ENCODE measurements at places on chromosomes 1 and 21.

- no peak for DNase-seq
These were observed 9.4 kb upstream of the PIK3C2B start for GRCh38 chr1:204503913-204504519.

DNA sequence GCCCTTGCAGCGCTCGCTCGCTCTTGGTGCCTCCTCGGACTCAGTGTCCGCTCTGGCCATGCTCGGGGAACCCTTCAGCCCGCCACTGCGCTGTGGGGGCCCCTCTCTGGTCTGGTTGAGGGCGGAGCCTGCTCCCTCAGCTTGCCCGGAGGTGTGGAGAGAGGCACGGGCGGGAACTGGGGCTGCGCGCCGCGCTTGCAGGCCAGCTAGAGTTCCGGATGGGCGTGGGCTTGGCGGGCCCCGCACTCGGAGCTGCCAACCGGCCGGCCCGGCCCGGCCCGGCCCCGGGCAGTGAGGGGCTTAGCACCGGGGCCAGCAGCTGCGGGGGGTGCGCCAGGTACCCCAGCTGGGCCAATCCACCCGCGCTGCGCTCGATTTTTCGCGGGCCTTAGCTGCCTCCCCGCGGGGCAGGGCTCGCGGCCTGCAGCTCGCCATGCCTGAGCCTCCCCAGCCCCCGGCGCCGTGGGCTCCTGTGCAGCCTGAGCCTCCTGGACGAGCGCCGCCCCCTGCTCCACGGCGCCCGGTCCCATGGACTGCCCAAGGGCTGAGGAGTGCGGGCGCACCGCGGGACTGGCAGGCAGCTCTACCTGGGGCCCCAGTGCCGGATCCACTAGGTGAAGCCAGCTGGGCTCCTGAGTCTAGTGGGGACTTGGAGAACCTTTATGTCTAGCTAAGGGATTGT is 217.0 kb upstream of the PKN2 start:
- DNase-seq: no peak

GRCh38 chr1:91026777-91027176 is 4.9 kb upstream of the ZNF644 start:
- DNase-seq: no peak

- DNase-seq: no peak
These were observed 29.1 kb upstream of the ATP2B4 start for GRCh38 chr1:203597331-203598090.

DNA sequence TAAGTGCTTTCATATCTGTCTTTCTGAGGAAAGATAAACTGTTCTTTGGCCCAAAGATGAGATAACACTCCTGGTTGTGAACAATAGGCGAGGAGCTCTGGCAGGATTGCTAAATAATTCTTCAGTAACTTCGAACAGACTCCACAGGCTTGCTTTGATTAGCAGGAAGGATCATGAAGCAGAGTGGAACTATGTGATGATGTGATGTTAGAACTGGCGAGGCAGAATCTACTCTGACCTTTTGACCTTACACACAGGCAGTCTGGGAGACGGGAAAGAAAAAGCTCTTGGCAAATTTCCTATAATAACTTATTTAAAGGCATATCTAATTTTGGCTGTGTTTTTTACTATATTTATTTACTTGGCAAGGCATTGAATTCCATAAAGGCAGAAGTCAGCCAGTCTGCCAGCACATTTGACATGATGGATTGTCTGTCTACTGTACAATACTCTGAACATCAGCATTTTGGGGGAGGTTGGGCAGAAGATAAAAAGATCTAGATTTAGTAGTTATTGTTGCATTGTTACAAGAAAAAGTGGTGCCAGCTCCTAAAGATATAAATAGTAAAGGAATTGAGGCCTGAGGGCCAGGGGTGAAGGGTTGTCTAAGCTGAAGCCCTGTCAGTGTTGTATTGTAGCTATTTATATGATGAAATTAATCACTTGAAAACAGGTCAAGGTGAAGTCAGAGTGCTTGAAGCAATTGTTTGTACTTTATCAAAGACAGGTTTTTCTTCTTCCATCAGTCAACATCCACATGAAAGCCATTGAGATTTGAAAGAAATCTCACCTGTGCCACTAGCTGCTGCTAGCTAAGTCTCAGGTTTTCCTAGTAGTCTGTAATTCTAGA is 708.8 kb downstream of the LTN1 start:
- DNase-seq: no peak
